Naive thymus-derived CD8-positive, alpha-beta T cell (primary cell): ENCODE measurements at places on chromosomes 4 and X.

GRCh38 chr4:21535898-21536297 lies 412.7 kb downstream of the KCNIP4 start:
- no peak for DNase-seq

- no peak for DNase-seq
Measured at GRCh38 chr4:162732876-162733275, 433.8 kb downstream of the NAF1 start.

GRCh38 chr4:8067274-8067936 lies 91.2 kb downstream of the ABLIM2 start:
- no peak for DNase-seq

DNA sequence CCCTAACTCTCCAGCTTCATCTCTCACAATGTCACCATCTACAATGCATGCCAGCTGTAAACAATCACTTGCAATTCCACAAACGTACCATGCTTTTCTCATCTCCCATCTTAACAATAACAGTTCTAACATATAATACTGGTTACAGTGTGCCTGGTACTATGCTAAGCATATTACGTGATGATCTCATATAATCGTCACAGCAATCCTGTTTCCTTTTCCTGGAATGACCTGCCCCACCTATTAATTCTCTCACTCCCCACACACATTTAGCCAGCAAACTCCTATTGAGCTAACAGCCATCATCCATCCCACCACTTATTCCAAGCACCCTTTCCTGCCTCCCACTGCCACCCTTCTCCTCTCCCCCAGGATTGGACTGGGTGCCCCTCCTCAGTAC lies 7.9 kb downstream of the JCHAIN start:
- DNase-seq, result no peak

DNA sequence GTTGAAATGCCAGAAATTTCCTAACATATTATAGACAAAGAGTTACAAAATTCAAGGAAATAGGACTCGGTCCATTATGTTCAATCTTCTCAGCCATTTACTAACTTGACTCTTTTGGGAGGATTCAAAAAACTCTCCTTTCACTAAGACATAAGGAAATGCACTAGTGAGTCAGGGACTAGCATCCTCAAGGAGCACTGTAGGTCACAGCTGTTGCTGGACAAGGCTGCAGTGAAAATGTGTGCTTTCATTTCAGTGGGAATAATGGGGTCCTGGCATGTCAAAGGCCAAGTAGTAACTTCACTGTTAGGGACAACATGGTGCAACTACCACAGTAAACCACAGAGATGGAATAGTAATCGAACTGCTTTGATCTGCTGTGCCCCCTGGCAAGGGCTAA lies 56.9 kb upstream of the ABCG2 start:
- DNase-seq, result no peak

DNA sequence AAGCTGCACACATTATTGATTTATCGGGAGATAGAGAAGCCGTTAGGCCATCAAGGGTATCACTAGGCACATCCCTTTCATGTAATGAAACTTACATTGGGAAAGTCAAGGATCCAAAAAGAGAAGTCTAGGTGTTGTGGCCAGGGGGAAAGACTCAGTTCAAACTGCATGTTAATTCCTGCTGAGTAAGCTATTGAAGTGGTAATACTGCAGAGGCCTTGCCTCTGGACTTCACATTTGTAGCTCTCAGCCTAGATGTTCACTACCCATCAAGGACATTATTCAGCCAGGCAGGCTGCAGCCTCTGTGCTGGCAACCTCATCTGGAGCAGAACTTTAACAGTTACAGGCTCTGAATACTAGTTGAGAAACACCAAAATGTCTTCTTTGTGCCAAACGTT lies 2094.5 kb upstream of the AGA start:
- DNase-seq, result no peak

GRCh38 chrX:33974676-33975075 lies 157.4 kb downstream of the FAM47A start:
- no peak for DNase-seq

GRCh38 chr4:151163855-151164254 lies 64.4 kb downstream of the RPS3A start:
- DNase-seq, result no peak

DNA sequence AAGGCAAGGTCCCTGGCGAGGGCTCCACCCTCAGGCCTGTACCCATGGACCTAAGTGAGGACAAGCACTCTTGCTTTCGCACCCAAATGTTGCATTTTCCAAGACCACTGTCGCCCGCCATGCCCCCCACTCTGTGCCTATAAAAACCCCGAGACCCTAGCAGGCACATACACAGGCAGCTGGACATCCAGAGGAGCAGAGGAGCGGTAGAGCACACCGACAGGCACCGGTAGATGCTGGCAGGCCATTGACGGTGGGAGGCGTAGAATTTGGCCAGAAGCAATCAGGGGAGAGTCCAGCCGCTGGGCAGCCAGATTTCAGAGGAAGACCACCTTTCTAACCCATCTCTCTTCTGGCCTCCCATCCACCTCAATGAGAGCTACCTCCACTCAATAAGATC lies 715.2 kb upstream of the AADAT start:
- no peak for DNase-seq

DNA sequence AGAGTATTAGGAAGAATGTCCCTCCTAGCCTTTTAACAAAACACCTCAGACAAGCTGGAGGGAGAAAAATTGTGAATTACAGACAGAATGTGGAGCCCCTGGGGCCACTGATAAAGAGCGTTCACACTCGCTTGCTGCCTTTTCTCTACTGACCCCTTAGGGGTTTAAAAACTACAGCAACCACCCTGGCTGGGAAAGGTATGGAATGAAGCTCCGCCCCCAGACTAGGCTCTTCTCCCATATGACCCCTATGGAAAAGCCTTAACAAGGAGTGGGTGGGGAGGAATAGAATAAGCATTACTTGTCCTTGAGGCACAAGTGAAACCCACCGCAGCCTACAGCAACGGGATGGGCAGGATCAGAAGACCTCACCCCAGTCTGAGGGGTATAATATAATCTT lies 26.3 kb downstream of the ANKRD50 start:
- DNase-seq, result no peak

DNA sequence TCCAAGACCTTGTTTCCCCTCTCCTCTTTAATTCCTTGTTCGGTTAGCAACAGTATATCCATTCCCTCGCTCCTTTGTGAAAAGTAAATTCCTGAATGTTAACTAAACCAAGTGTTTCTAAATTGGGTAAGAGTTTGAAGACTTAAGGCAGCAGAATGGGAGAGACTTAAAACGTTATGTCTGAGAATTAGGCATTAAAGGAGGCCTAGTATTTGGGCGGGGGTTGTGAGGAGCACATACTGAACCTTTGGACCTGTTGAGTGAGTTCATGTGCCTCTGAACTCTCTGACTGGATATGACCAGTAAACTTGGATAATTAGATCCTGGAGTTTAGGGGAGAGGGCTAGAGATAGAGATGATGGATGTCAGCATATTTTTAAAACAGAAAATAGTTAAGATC lies 1.2 kb downstream of the MSMO1 start:
- no peak for DNase-seq

- no peak for DNase-seq
Measured at GRCh38 chr4:101977076-101977475, 186.5 kb downstream of the BANK1 start.

DNA sequence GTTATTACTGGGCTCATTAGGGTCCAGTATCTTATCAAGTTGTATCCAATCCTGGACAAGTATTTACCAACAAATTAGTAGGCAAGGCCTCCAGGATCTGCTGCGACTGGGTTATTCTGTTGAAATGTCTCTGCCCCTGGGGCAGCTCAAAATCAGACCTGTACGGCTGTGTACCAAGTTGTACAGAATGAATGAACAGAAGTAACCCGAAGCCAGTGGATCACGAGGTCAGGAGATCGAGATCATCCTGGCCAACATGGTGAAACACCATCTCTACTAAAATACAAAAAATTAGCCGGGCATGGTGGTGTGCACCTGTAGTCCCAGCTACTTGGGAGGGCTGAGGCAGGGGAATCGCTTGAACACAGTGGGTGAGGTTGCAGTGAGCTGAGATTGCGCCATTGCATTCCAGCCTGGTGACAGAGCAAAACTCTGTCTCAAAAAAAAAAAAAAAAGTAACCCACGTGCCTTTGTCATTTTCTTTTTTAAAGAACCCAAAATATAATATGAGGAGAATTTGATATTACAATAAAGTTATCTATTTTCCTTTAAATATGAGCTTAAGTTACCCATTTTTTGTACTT lies 127.3 kb downstream of the CBR4 start:
- DNase-seq, result no peak

DNA sequence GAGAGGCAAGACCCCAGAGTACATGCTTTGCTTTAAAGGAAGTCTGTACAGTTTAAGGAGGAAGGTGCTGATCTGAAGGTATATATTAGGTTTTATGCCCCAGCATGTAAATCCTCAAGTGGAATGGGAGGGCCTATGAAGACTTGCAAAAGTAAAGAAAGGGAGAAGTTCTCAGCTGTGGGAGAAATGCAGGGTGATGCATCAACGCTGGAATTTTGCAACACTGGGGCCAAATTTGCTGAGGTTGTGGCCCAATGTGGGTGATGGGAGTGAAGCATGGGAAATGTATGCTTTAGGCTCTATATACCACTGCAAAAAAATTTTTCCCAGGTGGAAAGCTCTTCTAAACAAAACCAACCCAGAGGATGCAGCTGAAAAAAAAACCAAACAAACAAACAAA lies 33.8 kb upstream of the GPR174 start:
- no peak for DNase-seq

- no peak for DNase-seq
Measured at GRCh38 chrX:25674776-25675175, 463.4 kb upstream of the MAGEB18 start.

DNA sequence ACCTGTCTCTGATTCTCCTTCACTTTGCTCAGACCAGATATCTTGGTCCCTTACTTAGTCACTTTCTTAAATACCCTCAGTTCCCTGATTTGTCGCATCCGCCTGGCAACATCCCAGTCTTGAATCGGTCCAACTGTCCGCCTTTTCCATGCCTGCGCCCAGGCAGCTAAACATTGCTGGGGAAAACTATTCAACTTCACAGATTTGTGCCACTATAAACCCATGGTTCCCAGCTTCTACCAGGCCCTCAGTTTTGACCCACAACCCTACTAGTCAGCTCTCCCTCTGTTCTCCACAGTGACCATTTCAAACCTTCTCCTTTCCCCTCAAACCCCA lies 451 bp upstream of the FGD1 start:
- no peak for DNase-seq

- no peak for DNase-seq
Measured at GRCh38 chrX:72305286-72306084, at the start of gene CITED1. Gene CITED1, minus strand, starts transcription at chrX:72305914. Its CDS starts 3,045 bp downstream, at chrX:72302869.

- DNase-seq, result no peak
Measured at GRCh38 chrX:69287095-69287494, 121.8 kb upstream of the PJA1 start.
